ENCODE measurements at places on chromosomes 16 and 17.

DNA sequence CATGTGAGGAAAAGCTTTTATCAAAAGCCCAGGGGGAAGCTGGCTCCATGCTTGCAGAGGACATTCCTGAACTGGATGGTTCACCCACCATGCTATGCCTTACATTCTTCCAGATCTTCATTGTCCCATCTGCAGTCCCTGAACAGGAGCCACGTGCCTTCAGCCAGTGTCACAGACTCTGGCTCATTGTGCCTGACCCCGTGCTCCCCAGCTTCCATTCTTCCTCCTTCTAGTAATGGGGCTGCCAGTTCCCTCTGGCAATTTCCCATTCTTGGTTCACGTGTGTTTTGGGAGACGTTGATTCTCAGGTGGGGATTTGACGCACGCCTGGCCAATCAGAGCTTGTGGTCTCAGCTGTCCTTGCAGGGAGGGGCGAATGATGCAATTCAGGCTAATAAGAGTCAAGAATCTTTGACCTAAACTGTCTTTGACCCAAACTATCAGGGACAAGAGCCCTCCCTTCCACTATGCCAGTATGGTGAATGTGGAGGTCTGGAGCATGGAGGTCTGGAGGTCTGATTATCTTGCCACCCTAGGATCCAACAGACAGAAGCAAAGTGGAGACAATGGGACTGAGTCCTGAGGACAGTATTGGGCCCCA is 52.7 kb downstream of the IRX6 start:
- DNase-seq = no peak

GRCh38 chr16:16109453-16110110 is 113.7 kb downstream of the ABCC6 start:
- DNase-seq = no peak

- DNase-seq = no peak
These were observed 9.7 kb downstream of the DYNLL2 start for GRCh38 chr17:58092797-58093385.

DNA sequence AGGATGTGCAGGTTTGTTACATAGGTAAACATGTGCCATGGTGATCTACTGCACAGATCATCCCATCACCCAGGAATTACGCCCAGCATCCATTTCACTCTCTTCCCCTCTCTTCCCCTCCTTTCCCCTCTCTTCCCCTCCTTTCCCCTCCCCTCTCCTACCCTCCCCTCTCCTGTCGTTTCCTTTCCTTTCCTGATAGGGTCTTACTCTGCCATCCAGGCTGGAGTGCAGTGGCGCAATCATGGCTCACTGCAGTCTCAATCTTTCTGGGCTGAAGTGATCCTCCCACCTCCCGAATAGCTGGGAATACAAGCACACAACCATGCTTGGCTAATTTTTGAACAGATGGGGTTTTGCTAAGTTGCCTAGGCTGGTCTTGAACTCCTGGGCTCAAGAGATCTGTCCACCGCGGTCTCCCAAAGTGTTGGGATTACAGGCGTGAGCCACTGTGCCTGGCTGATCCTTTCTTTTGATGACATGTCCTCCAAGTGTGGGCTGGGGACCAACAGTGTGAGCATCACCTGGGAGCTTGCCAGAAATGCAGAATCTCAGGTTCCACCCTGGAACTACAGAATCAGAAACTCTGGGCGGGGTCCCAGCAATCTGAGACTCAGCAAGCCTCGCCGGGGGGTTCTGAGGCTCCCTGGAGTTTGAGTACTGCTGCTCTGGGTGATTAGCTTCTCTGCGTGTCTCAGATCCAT is 10.8 kb downstream of the ATP2C2 start:
- no peak for DNase-seq

DNA sequence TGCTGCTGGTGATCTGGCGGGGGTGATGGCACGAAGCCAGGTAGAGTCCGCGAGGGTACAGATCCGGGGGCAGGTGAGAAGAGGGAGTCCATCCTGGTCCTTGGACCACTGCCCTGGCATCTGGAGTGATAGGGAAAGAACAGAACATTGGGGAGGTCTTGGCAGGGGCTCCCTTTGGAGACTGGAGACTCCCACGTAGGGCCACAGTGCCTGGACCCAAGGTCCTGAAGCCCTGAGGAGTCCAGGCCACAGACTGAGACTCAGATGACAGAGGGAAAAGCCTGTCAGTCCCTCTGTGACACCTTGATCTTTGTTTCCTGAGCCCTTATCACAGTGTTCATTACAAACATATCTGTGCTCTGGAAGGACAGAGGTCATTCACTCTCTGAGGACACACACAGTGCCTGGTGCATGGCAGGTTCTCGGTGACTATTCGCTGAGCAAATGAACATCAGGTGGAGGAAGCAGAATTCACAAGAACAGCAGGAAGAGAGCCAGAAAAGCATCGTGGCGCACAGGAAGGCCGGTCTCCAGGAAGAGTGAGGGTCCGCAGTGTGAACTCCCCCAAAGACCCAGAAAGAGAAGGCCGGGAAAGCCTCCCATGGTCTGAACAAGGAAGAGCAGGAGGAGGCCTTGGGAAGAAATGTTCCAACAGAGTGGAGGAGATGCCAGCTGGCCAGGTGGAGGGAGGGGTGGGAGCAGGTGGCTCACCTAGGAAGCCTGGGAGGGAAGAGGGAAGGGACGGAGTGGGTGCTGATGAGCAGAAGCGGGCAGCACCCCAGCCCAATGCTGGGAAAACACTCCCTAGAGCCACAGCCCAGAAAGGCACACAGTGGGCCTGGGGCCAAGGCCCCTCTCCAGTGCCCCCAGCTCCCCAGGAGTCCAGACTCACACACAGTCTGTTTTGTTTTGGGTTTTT is 20.5 kb downstream of the PEMT start:
- DNase-seq = no peak

All from EH (cell line).